ENCODE measurements at places on chromosomes 1 and 21. TPM values are rescaled to one million over a fixed set of nuclear protein-coding genes. Genes with fewer than 3 reads are reported as not detected.
A peak's percentile ranks its signal among the peaks of the same experiment; 100 is the strongest.

DNA sequence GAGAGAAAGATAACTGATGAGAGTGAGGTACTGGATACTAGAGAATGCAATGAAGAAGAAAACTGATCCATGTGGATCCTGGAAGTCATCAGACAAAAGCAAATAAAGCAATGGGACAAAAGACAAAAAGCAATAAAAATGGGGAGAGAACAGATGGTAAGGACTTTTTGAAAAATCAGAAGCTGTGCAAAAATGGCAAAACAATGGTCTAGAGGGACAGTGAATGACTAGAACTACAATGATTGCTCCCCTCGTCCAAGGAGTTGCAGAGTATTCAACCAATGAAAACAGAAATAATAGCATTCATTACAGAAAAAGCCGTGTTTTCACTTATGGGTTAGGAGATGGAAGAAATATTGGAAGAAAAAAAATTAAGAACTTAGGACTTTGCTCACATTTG, 18.5 kb downstream of the LUZP1 start:
- no peak for DNase-seq

DNA sequence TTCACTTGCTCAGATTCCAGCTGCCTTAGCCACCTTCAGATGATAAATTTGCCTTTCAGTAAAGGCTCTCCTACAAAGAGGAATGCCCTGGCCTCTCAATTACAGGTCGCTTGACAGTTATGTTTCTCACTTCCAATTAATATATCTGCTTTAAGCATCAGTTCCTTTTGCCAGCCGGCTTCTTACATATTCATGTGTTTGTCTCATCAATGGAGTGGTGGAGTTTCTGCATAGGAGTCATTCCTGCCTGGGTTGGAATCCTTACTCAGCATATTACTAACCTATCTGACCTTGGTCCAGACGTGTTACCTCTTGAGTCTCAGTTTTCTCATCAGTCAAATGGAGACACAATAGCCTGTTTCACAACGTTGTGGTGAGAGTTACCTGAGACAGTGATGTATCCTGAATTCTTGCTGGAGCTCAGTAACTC, 9.4 kb upstream of the SESN2 start:
- no peak for DNase-seq

- no peak for DNase-seq
These were observed 46.6 kb downstream of the DISP3 start for GRCh38 chr1:11525516-11525915.

DNA sequence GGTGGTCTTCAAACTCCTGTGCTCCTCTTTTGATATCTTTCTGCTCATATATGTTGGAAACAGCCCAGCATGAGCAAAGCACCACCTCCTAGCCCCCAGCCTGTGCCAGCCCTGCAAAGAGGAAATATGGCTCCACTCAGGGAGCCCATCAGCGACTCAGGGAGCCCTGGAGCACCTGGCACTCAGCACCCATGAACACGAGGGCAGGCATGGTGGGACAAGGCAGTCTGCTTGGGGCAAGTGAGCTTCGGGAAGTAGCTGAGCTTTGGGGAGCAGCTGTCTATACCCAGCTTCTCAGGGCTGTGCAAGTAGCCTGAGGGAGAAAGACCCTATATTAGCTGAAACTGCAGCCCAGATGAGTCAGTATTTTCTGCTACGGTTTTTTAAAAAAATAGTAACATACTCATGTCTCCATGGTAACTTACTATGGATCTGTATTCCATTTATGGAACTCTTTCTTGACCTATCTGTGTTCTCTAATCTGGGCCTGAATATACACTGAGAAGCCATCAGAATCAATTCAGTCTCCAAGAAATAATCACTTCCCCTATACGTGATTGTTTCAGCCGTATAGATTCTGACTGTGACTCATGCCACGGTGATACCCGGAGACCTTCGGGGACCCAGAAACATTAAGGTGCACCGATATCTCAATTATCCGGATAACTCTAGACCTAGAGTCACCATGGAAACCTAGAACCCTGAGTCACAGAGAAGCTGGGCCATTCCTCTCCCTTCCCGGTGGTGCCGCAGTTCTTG, 1.5 kb upstream of the ETS2 start:
- DNase-seq = peak; percentile 53

- no peak for DNase-seq
These were observed 14.5 kb downstream of the GNG12 start for GRCh38 chr1:67818725-67819301.

GRCh38 chr1:8782001-8782620, 35.3 kb downstream of the RERE start:
- no peak for DNase-seq

GRCh38 chr1:55282058-55282457, 66.9 kb upstream of the USP24 start:
- DNase-seq = no peak

DNA sequence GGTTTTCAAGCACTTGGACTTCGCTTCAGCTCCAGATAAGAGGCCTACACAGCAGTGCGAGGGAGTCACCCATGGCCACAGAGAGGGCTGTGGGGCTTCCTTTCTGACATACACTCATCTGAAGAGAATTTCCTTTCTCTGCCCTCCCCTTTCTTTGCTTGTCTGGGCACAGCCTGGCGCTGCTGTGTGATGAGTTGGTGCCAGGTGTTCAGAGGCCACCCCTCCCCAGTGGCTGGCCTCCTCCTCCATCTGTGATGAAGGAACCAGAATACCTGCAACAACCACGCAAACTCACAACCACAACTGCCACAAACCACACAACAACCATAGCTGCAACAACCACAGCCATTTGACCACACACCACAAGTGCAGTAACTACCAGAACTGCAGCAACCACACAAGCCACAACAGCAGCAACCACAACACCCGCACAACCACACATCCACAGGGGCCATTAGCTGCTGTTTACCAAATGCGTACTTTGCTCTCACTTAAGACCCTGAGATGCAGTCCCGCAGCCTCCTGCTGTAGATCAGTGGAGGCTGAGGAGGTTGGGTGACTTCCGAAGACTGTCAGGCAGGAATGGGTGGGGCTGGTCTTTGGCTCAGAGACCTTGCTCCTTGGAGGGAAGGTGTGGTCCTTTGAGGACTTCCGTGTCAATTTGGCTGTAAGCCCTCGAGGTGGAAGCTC, 71.1 kb downstream of the IER5 start:
- DNase-seq = no peak

DNA sequence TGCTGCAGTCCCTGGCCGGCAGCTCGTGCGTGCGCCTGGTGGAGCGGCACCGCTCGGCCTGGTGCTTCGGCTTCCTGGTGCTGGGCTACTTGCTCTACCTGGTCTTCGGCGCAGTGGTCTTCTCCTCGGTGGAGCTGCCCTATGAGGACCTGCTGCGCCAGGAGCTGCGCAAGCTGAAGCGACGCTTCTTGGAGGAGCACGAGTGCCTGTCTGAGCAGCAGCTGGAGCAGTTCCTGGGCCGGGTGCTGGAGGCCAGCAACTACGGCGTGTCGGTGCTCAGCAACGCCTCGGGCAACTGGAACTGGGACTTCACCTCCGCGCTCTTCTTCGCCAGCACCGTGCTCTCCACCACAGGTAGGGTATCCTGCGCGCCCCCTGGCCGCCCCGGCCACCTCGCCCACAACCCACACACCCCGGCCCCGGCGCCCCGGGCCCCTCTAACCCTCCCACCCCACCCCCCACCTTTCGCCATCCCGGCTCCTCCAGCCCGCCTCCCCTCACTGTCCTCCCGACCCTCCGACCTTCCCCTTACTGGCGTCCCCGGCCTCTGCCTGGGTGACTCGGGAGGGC, 352 bp downstream of the KCNK1 start:
- DNase-seq = peak; percentile 61

DNA sequence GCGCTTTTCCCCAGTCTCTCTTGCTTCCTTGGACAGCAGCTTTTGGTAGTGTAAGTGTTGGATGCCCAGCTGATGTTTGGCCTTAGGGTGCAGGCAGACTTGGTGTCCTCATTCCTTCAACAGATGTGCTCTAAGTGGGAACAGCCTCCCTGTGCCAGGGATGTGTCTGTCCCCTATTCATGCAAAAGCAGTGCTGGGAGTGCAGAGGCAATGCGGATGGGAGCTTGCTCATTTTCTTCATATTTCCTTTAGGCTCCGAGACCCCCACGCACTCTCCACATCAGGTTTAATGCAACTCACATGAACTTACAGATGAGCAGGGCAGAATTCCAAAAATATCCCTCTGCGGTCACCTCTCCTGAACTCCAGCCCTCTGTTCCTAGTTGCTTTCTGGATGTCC, 96.1 kb downstream of the IER5 start:
- no peak for DNase-seq

DNA sequence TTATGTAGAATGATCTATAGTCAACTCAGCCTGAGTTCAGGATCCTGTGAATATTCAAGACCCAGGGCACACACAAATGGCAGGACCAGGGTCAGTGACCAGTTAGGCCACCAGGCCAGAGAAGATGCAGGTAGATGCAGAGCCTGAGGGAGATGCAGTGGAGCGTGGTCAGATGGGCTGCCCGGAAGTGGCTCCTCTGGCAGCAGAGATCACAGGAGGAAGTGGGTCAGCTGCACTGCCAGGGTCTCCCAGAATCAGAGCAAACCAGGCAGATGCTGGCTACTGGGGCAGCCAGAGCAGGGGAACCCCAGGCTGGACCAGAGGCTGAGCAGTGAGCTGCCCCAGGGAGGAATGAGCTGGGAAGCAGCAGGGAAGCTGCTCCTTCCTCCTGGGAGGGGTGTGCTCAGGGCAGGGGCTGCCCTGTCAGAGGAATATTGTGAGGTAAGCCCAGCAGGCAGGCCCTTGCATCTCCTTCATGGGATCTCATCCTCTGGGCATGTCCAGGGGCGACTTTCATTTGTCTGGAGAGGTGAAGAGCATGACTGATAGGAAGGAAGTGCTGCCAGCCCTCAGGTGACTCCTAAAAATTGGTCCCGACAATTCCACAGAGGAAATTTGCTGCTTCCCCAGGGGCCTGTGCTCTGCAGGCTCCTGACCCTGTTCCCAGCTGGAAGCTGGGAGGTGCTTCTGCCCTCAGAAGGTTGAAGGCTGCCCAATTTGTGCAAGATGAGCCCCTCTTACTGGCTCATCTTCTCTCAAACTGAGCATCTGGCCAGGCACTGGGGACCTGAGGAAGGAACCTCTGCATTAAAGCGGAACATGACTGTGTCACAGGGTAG, 49.3 kb downstream of the STUM start:
- no peak for DNase-seq

DNA sequence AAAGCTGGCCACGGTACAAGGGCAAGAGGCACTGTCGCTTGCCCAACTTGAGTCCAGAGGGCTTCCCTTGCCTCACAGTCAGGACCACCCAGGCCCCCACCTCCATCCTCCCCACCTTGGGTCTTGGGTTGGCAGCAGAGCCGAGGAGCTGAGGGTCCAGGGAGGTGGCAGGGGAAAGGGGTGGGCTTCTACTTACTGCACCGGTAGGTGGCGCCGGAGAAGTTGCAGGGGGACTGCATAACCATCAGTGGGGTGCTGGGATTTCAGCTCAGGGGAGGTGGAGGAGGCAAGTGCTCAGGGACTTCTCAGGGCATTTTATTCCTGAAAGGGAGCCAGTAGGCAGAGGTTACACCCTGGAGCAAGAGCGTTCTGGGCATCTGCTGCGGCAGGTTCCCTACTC, 44.0 kb downstream of the TRIM62 start:
- DNase-seq = no peak

DNA sequence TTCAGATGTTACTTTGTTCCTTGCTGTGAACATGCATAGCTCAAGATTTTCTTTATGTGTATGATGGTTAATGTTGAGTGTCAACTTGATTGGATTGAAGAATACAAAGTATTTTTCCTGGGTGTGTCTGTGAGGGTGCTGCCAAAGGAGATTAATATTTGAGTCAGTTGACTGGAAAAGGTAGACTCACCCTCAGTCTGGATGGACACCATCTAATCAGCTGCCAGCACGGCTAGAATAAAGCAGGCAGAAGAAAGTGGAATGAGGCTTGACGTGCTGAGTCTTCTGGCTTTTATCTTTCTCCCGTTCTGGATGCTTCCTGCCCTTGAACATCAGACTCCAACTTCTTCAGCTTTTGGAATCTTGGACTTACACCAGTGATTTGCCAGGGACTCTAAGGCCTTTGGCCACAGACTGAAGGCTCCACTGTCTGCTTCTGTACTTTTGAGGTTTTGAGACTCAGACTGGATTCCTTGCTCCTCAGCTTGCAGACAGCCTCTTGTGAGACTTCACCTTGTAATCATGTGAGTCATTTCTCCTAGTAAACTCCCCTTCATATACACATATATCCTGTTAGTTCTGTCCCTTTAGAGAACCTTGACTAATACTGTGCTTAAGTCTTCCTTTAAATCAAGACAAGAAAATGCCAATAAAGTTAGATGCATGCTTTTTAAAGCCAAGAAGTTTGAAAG, 626.6 kb downstream of the KCNT2 start:
- DNase-seq = no peak

DNA sequence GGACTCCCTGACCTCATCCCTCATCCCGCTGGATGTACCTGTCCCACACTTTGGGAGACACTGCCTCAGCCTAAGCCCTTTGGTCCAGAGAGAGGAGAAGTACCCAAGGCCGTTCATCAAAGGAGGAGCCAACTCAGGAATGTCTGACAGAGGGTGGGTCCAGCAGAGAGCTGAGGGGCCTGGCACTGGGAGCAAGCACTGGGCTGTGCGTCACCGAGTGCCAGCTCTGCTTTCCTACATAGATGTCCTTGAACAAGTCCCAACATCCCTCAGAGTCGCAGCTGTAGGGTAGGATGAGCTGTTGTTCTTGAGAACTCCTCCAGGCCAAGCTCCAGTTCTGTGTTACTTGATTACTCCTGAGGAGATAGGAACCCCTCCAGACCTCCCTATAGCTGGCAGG, 68.8 kb upstream of the ACOT11 start:
- DNase-seq = no peak

- peak; percentile 13 for DNase-seq
These were observed 34.0 kb downstream of the ATP5PF start for GRCh38 chr21:25700741-25701140.

DNA sequence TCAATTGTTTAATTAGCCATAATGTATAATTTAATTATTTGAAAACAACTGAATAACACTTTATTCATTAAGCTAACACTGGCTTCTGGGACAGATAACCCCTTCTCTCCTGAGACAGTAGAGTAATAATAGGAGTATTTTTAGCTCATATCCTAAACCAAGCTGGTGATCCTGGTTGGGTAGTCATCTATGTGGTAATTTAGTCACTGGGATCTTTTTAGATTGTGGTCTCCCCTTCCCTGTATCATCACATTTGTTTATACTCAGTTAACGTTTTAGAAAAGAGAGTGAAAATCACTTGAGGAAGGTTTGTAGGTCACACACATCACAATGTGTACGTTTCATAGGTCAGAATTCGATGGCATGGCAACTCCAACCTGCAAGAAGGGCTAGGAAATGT, 1356.6 kb upstream of the ADGRL2 start:
- DNase-seq = no peak

- DNase-seq = no peak
These were observed 62.4 kb upstream of the TNFSF18 start for GRCh38 chr1:173113015-173113741.

- DNase-seq = no peak
These were observed 439.3 kb downstream of the USP25 start for GRCh38 chr21:16169102-16169511.

- DNase-seq = no peak
These were observed 19.3 kb upstream of the ACTA1 start for GRCh38 chr1:229452956-229453801.

The C1orf185 gene
- total RNA-seq = 1.9 TPM

The ATP6V1G3 gene
- total RNA-seq = 3.4 TPM

The GPR61 gene
- 3.1 TPM for total RNA-seq

The SPRR5 gene
- not detected for total RNA-seq

The AMY1A gene
- 0.48 TPM for total RNA-seq

The LCE3C gene
- not detected for total RNA-seq

The MCOLN2 gene
- not detected for total RNA-seq

The RIMKLA gene
- 4.8 TPM for total RNA-seq

The CHI3L2 gene
- 0.72 TPM for total RNA-seq

The TLCD4 gene
- 35.6 TPM for total RNA-seq

The PPP1R12B gene
- 472 TPM for total RNA-seq

Measured in umbilical cord (tissue), 2 donors.